ENCODE measurements at places on chromosomes 2 and 18. TPM values are rescaled to one million over a fixed set of nuclear protein-coding genes. Genes with fewer than 3 reads are reported as not detected.

COLEC12 gene
- total RNA-seq, result 24.3 TPM

SIX3 gene
- total RNA-seq, result not detected

SOX11 gene
- total RNA-seq, result not detected

MGAT5 gene
- total RNA-seq, result 85.1 TPM

TFCP2L1 gene
- not detected for total RNA-seq

BOLL gene
- total RNA-seq, result not detected
